ENCODE measurements at places on chromosomes 1 and 21.

GRCh38 chr1:54456921-54457529 is 50.8 kb upstream of the SSBP3 start:
- no peak for DNase-seq

DNA sequence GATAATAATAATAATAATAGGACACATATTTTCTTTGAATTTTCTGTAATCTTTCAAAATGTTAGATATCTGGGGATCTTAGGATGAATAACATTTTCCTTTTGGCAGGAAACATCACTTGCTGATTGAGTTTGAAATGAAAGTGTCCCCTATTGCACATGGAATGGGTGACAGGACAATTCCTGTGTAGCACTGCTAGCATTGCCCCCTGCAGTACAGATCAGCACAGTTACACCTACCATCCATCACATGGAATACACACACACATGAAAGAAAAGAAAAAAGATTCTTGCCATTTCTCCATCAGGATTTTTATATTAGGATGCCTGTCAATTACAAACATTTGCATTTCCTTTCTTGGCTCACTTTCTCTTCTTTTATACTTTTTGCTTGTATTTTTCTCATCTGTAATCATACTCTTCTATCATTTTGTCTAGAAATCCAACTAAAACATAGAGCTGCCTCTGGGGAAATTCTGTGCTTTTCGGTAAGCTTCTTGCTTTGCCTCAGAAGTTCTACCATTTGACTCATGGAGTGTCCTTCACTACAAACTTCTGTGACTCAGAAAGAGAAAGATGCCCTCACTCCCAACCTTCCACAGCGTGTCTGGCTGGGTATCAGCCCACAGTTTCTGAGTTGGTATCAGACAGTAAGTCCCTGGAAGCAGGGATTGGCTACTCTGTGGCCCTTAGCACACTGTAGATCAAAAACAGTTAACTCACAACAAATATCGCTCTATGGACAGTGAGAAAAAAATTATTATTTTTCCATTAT is 641.2 kb downstream of the PTPRC start:
- DNase-seq, result peak; percentile 43

- DNase-seq, result no peak
Observed at GRCh38 chr1:201284636-201285035, 1.3 kb downstream of the PKP1 start.

DNA sequence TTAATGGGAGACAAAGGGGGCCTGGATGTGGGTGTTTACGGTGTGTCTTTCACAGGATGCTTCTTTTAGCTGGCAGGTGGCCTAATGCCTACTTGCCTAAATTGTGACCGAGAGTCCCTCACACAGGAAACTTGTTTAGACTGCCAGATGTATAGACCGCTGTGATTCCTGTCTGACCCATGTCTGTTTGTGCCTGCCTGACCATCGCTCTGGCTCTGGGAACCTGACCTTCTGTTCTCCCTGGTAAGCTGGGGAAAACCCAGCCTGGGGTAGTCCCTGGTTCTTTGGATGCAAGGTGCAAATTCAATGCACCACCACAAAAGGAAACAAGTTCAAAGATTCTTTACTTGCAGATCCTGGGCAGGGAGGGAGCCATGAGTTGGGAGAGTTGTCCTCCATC is 68.4 kb downstream of the DMRTA2 start:
- no peak for DNase-seq

- DNase-seq, result no peak
Observed at GRCh38 chr1:115199416-115200132, 110.3 kb upstream of the TSPAN2 start.

GRCh38 chr1:179178183-179178582 is 51.3 kb downstream of the ABL2 start:
- peak; percentile 39 for DNase-seq

GRCh38 chr1:53637511-53638359 is 101.2 kb downstream of the GLIS1 start:
- DNase-seq, result no peak

- no peak for DNase-seq
Observed at GRCh38 chr1:203690730-203691129, 64.1 kb downstream of the ATP2B4 start.

DNA sequence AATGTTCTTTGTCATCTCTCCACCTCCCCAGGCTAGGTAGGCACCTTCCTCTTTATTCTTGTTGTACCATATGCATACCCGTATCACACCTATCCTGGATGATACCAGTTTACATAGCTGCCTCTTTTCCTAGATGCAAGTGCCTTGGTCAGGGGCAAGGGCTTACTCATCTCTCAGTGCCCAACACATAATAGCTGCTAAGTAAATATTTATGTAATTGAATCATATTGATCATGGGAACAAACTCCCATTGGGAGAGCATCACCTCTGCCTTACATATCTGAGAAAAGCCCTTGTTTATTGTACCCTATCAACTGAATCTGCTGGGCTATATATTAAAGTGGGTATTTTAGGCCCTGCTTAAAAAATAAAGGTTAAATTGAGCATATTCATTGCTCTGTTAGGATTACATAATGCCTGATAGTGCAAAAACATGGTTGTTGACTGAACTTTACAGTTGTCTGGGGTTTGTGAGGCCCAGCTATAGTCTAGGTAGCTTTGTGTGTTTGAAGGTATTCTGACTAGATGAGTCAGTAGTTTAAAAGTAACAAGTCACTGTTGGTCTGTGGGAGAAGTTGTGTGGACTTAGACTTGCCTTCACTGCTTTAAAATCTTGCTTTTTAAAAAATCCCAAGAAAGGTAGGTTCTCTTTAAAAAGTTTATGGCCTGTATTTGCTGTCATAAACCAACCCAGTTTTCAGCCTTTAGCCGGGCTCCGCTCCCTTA is 82.6 kb downstream of the OLFML2B start:
- no peak for DNase-seq

- DNase-seq, result peak; percentile 12
Observed at GRCh38 chr1:56525489-56526041, 53.8 kb downstream of the PLPP3 start.

DNA sequence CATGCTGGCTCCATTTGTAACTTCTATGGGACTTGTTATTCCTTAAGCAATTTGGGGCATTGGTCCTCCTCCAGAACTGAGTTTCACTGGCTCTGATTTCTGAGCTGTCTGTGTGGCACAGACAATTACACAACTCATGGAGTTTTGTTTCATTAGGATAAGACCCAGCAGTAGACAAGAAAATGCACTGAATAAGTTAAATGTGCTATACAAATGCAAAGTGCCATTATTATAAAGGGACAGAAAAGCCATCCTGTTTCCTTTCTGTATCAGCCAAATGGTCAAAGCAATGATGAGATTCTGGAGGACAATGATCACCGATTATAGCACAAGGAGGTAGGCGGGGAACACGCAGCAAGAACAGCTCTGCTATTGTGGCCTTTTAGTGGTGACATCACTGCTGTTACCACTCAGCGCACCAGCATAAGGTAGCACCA is 81.9 kb downstream of the CNIH3 start:
- no peak for DNase-seq

DNA sequence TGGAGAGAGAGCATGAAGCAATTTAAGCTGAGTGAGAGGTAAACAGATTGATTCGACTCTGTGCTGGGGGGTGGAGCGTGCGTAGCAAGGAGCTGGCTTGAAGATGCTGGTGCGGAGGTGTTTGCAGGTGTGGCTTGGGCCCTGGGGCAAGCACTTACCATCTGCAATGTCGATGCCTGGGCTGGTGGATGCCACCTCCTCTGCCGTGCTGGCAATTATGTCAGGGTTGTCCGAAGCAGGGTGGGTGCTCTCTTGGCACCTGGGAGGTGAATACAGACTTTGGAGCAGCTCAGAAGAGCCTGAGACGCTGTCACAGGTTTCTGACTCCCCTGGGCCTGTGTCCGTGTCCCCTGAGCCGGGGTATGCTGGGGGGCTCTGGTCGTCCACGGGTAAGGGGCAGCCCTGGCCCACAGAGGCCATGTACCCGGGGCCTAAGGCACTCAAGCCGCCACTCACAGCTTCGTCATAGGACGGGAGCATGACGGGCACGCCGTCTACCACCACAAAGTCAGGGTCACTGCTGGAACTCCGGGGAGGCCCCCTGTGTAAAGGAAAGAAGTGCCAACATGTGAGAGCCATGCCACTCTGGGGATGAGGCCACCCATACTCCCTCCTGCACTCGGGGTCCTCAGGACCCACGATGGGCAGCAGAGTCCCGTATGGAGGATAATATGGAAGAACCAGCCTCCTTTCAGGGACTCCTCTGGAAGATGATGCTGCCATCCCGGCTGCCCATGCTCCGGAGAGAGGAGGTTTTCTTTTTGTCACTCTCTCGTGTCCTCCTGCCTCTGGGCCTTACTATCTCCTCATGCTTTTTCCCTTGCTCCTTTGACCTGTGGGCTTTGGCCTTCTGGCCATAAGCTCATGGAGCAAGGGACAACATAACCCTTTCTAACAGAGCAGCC is 80.3 kb upstream of the TLR5 start:
- DNase-seq, result no peak

GRCh38 chr1:112074711-112075110 is 85.2 kb upstream of the KCND3 start:
- DNase-seq, result no peak

- DNase-seq, result no peak
Observed at GRCh38 chr1:6209661-6210580, 4.0 kb downstream of the RNF207 start.

- DNase-seq, result no peak
Observed at GRCh38 chr1:27042670-27043069, 30.0 kb upstream of the TENT5B start.

DNA sequence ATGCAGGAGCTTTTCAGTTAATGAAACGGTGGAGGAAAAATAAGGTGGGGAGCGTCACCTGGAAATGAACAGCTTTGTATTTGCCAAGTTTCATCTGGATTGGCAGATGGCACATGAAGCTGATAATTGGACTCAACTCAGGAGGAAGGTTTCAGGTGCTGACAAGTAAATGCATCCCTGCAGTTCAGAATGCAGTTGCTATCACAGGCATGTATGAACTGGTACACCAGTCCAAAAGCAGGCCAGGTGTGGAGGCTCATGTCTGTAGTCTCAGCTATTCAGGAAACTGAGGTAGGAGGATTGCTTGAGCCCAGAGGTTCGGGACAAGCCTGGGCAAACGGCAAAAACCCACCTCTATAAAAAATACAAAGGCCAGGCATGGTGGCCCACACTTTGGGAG is 15.5 kb downstream of the DEGS1 start:
- DNase-seq, result no peak

- DNase-seq, result peak; percentile 16
Observed at GRCh38 chr1:178241057-178241456, 147.2 kb downstream of the RASAL2 start.

- DNase-seq, result no peak
Observed at GRCh38 chr1:113074237-113074636, 1.2 kb downstream of the LRIG2 start.

- DNase-seq, result no peak
Observed at GRCh38 chr1:147542569-147542897, 1.2 kb downstream of the BCL9 start.

DNA sequence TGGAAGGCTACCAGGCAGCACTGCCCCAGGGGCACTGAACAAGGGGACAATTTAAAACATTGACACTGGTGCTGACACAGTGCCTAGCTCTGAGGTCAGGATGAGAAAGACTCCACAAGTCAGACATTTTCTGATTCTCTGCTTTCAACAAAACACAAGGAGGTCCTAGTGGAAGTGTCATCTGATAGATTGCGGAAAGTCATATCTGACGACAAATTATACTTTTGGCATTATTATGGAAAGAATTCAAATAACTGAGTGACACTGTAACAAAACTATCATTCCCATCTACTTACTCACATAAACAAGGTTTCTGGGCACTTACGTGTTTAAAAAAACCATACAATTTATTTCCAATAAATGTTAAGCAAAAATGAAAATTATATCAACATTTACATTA is 123.5 kb downstream of the SLC45A1 start:
- DNase-seq, result no peak

- DNase-seq, result no peak
Observed at GRCh38 chr1:222087221-222087920, 345.5 kb upstream of the DUSP10 start.

DNA sequence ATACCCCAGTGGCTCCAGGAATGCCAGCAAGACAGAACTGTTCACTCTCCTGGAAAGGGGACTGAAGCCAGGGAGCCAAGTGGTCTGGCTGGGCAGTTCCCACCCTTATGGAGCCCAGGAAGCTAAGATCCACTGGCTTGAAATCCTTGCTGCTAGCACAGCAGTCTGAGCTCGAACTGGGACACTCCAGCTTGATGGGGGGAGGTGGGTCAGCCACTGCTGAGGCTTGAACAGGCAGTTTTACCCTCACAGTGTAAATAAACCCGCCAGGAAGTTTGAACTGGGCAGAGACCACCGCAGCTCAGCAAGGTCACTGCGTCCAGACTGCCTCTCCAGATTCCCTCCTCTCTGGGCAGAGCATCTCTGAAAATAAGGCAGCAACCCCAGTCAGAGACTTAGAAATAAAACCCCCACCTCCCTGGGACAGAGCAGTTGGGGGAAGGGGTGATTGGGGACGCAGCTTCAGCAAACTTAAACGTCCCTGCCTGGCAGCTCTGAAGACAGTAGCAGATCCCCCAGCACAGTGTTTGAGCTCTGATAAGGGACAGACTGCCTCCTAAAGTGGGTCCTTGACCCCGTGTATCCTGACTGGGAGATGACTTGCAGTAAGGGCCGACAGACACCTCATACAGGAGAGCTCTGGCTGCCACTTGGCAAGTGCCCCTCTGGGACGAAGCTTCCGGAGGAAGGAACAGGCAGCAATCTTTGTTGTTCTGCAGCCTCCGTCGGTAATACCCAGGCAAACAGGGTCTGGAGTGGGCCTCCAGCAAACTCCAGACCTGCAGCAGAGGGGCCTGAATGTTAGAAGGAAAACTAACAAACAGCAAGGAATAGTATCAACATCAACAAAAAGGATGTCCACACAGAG is 568.4 kb downstream of the PLA2G4A start:
- DNase-seq, result no peak

- DNase-seq, result no peak
Observed at GRCh38 chr1:226892524-226892875, 22.1 kb downstream of the PSEN2 start.

GRCh38 chr1:179146911-179147310 is 65.0 kb downstream of the TOR3A start:
- no peak for DNase-seq

- DNase-seq, result no peak
Observed at GRCh38 chr1:63316598-63316983, 5.8 kb upstream of the FOXD3 start.
